K562 (cell line): ENCODE measurements at places on chromosomes 6 and 20.

GRCh38 chr6:75334266-75335040 is 49.9 kb upstream of the TMEM30A start:
- DNase-seq: no peak

DNA sequence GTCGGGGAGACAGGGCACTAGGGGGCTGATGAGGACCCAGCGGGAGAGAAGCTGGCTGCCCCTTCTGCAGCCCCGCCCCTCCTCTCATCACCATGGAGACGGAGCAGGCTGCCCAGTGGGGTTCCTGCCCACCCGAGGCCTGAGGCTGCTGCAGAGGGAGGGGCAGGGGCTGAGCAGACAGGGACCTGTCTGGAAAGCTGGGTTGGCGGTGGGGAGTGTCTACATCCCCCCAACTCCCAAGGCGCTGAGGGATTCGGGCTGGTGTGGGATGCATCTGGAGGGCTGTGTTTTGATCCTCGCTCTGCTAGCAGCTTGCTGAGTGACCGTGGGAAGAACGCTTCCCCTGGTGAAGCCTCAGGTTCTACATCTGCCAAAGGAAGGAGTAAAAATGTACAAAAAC is 1.2 kb upstream of the BPI start:
- DNase-seq: peak; percentile 38

DNA sequence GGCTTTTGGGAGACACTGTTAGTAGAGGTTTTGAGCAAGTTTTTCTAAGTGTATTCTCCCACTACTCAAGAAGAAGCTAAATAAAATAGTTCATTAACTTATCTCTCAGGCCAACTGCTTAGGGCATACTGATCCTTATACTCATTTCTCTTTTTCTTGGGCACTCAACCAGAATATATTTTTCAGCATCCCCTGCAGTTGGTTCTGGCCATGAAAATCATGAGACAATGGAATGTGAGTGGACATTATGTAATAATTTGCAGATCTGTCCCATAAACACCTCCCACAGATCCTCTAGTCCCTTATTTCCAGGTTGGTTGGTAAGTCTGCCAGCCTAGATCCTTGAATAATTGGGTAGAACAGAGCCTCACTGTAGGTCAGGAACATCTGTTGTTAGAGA is 136.7 kb downstream of the AIG1 start:
- no peak for DNase-seq

- DNase-seq: no peak
Measured at GRCh38 chr20:46406986-46407670, 713 bp upstream of the ELMO2 start.

GRCh38 chr6:129852257-129852858 is 8.8 kb downstream of the TMEM244 start:
- peak; percentile 90 for DNase-seq

GRCh38 chr6:132087391-132087790 is 136.2 kb upstream of the CCN2 start:
- DNase-seq: no peak

DNA sequence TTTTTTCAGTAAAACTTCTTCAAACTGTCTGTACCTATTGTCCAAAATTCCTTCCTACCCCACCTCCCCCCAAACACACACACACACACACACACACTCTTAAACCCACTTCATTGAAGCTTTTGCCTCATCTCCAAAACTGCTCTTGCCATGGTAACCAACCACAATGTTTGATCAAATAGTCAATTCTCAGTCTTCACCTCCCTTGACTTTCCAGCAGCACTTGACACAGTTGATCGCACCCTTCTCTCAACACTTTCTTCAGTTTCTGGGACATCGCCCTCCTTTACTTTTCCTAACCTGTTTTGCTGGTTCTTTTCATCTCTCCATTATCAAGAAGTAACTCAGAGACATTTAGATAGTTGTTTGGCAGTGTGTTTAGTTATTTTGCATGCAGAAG is 71.5 kb upstream of the COL21A1 start:
- no peak for DNase-seq

GRCh38 chr6:160812097-160812496 is 110.1 kb downstream of the PLG start:
- no peak for DNase-seq

GRCh38 chr20:9981829-9982228 is 53.0 kb upstream of the ANKEF1 start:
- no peak for DNase-seq

- no peak for DNase-seq
Measured at GRCh38 chr20:37868851-37869333, 34.0 kb upstream of the VSTM2L start.

- no peak for DNase-seq
Measured at GRCh38 chr6:130982941-130983456, 80.0 kb downstream of the EPB41L2 start.

GRCh38 chr6:104608101-104608500 is 251.6 kb downstream of the HACE1 start:
- DNase-seq: no peak

- no peak for DNase-seq
Measured at GRCh38 chr20:52943185-52943841, 28.8 kb upstream of the TSHZ2 start.

GRCh38 chr6:127954082-127954481 is 53.2 kb upstream of the THEMIS start:
- no peak for DNase-seq

GRCh38 chr6:116596815-116597214 is 19.5 kb upstream of the RSPH4A start:
- DNase-seq: peak; percentile 34

DNA sequence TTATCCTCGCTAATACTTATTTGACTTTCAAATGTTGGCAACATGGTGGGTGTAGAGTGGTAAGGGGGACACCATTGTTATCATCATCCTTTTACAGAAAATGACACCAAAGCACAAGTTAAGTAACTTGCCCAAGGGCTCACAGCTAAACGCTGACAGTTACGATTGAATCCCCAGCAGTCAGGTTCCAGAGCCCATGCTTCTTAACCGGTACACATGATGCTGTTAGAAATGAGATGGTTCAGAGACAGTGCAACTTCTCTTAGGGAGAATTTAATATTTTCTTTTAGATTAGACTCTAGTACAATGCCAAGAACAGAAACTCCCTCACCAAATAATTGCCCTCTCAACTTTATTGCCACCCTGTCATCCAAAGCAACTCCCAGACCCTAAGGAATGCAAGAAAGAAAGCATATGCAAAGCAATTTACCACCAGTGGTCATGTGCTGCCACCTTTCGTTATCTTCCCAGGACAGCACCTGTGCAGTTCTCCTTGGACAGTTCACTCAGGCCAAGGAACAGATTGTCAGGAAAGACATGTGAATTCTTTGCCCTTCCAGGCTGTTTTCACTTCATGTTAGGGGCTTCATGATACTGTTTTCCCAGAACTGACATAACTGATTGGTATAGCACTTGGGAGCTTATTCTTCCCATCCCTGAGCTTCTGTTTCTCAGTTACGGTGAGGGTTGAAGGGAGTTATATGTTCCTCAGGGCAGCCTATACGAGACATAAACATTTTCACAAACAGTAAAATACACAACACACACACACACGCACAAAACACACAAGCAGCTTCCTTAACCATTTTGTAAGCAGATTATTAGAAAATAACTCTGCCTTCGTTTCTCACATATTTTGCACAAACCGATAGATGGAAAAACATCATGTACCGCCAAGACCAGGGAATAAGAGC is 5.1 kb downstream of the HLA-DMA start:
- peak; percentile 48 for DNase-seq

- no peak for DNase-seq
Measured at GRCh38 chr6:166910601-166911000, 45.7 kb downstream of the RNASET2 start.

GRCh38 chr6:2141644-2142290 is 103.6 kb downstream of the GMDS start:
- DNase-seq: peak; percentile 20

GRCh38 chr6:13135152-13135551 is 193.2 kb downstream of the TBC1D7 start:
- no peak for DNase-seq

GRCh38 chr6:78909391-78909790 is 42.0 kb downstream of the IRAK1BP1 start:
- DNase-seq: no peak

DNA sequence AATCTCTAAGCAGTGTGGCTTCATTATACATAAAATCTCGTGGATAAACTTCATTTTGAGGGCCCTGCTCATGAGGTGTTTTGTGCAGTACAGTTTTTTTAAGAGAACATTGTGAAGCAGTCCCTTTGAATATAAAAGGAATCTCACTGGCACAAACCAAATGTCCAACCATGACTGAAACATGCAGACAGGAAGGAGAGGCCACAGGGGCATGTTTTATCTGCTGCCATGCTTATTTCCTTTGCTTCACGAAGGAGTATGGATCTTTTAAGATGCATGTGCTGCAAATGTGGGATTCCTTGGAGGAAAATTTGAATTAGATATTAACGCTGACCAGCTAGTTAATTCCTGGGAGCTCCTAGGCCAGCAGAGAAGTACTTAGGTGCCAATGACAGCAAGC is 192.3 kb downstream of the DST start:
- no peak for DNase-seq

DNA sequence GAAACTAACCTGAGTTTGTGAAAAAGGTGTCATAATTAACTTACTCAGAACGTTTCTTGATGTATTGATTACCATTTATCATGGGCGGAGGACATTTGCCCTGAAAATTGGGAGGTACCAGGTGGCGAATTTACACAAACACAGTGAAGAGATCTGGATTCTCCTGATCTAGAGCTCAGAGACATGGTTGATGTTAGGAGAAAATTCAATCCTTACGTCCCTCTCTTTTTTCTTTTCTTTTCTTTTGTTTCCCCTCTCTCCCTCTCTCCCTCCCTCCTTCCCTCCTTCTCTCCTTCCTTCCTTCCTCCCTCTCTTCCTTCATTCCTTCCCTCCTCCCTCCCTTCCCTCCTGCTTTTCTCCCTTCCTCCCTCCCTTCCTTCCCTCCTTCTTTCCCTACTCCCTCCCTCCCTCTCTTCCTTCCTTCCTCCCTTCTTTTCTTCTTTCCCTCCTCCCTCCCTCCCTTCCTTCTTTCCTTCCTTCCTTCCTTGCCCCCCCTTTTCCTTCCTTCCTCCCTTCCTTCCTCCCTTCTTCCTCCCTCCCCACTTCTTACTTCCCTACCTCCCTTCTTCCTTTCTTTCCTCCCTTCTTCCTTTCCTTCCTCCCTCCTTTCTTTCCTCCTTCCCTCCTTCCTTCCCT is 234.1 kb downstream of the OTOR start:
- no peak for DNase-seq

GRCh38 chr6:154653853-154654252 is 79.4 kb upstream of the SCAF8 start:
- DNase-seq: no peak

GRCh38 chr20:5159928-5160327 is 33.1 kb downstream of the CDS2 start:
- DNase-seq: no peak

GRCh38 chr20:35680452-35681183 is 15.9 kb upstream of the CPNE1 start:
- no peak for DNase-seq

DNA sequence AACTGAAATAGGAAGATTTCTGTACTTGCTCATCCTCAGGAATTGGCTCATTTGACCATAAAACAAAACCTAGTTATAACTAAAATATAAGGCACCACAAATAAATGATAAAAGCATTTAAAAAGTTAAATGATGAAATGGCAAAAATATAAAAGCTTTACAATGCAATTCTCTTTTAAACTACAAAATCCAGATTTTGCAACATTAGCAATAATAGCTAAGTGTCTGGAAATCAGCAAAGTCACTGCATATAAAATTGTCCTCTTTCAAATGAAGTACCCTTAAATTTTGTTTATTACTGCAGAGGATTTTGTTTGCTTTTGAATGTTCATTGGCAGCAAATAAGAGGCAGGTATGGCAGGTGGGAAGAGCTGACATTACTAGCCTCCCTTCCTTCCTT is 270.4 kb upstream of the RSPO3 start:
- no peak for DNase-seq

DNA sequence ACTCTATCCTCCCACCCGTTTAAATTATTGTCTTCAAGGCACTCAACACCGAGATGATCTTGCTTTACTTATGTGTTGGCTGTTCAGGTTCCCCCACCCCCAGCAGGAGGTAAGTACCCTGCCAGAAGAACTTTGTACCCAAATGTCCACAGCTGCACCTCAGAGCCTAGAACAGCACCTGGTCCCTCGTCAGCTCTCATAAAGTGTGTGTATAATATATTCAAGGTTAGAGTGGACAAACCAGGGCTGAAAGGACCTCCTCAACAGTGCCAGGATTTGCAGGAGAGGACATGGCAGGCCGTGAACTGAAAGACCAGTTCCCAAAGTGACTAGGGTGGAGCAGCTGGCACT is 5.9 kb upstream of the CPXM1 start:
- DNase-seq: no peak

- no peak for DNase-seq
Measured at GRCh38 chr20:49892260-49892659, 23.1 kb downstream of the SPATA2 start.

DNA sequence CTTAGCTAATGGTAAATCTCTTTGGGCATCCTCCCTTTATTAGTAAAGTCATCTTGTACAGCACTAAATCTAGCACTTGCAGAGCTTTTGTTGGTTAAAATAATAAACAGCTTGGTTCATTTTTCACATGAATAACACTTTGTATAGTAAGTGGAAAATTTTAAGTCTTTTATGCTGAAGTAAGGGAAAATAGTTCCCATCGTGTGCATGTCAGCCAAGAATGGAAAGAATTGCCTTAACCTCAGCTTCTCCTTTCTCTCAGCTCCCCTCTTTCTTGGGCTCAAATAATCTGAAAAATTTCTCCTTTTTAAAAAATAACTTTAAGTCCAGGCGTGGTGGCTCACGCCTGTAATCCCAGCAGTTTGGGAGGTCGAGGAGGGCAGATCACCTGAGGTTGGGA is 16.6 kb downstream of the SNRPC start:
- DNase-seq: no peak
